NCI-H524 treated with DMSO at 0.1 percent for 48 hours (cell line): ENCODE measurements at places on chromosomes 1 and 21.

- DNase-seq, result no peak
Measured at GRCh38 chr1:34455121-34455520, 278.4 kb downstream of the C1orf94 start.

GRCh38 chr1:64745181-64745985 is 508 bp downstream of the RAVER2 start:
- no peak for DNase-seq

DNA sequence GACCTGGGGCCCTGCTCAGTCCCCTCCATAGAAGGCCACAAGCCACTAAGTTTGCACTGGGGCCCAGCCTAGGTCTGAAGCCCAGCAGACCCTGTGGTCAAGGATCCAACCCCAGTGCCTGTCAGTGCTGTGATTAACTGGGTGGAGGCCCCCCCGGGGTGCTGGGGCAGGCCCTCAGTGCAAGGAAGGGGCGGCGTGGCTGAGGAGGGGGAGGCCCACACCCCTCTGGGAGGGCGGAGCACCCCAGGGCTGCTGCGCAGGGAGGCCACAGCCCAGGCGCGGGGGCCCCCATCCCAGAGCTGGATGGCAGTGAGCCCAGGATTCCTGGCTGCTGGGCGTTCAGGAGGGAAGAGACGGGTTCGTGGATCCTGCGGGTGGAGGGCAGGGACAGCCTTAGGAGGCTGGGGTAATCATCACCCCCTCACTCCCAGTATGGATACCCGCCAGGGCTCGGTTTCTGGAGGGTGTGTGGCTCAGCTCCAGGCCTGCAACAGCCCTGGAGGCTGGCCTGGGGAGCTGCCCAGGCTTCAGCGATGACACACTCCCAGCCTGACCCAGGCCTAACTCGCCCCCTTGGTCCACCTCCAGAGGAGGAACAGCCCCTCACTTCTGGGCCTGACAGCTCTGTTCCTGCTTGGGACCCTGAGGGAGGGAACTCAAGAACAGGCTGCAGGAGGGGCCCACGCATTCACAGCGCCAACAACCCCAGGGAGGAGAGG is 890 bp downstream of the GJC2 start:
- DNase-seq, result no peak

GRCh38 chr1:26288311-26288941 is 8.5 kb downstream of the SH3BGRL3 start:
- DNase-seq, result no peak

DNA sequence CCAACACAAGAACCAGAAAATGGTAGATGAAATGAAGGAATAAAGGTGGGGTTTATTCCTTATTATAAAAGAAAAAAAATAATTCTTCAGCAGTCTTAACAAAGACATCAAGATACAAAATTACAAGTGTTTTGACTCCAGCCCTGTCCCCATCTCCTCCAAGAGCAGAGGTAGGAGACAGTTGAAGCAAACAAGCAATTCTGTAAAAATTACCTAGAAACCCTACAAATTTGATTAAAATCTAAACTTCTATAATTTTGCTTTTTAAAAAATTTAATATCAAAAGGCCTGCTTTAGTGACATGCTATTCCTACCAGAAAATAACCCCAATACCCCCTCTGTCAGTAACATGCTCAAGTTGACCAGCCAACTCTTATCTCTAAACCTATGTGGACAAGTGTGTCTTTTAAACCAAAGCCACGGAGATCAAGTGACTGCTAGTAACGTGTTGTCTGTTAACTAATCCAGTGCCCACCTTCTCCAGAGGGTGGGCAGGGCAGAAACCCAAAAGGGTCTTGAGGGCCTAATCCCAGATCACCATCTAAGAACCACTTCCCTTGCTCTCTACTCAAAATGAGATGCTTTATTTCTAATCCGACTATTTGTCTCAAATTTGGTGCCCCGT is 8.4 kb downstream of the GLUL start:
- no peak for DNase-seq

DNA sequence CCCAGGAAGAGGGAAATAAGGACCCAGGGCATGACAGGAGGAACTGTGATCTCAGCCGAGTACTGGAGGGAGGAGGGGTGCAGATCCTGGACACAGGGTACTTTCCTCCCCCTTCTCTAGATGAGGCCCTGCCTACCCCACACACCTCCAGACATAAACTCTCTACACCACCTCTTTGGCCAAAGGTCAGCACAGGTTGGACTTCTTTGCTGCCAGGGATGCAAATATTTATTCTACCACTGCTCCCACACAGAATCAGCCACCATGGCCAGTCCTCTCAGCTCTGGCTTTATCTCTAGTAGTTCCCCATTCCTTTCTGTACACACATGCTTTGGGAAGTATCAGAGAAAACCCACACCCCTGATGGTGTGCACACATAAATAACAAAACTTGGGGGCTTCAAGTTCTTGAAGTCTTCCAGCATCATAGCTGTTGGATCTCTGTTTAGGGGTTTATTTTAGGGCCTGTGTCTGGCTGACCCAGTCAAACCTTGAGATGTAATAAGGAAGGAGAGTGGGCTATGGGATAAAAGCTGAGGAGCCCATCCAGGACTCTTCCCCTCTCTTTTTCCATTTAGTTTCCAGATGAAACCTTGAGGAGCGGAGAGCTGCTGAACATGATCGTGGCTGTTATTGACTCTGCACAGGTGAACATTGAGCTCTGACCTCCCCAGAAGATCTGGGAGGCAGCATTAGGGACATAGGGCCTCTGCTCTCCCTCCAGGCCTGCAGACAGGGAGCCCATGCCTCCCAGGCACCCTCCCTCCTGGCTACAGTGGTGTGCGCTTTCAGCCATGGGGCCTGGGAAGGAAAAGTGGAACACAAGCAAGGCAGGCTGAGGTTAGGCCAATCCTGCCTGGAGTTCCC is 6.7 kb upstream of the SLC27A3 start:
- DNase-seq, result no peak

DNA sequence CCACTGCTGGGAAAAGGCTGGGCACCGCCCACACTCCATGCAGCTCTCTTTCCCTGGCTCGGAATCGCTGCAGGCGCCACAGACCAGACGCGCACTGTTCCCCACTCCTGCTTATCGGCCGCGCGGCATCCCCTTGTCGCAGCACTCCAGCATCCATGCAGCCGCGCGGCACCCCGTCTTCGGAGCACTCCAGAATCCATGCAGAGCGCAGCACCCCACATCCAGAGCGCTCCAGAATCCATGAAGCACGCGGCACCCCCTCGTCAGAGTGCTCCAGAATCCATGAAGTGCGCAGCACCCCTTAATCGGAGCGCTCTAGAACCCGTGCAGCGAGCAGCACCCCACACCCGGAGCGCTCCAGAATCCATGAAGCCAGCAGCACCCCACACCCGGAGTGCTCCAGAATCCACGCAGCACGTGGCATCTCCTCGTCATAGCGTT is 9.5 kb downstream of the TFF3 start:
- no peak for DNase-seq

DNA sequence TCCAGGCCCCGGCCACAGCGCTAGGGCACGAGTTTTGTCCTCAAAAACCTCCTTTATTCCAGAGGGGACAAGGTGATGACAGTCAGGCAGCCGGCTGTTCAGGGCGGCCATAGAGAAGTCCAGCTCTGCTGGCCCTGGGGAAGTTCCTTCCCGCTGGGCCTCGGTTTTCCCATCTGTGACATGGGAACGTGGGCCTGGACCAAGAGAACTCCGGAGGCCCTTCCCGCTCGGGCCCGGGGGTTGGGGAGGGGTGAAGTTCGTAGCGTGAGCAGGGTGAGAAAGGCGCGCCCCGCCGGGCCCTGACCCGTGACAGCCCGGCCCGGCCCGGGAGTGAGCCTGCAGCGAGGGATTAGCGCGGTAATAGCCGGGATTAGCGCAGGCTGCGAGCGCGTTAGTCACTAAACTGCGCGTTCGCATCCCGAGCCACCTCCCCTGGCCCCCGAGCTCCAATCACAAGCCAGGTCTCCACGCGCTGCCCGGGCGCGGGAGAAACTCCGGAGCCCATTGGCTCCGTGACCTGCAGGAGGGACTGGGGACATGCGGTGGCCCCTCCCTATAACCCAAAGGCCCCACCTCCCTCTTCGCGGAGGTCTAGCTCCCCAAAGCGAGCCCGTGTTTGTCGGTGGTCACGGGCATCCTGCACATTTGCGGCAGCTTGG is 29.8 kb upstream of the PADI2 start:
- no peak for DNase-seq

DNA sequence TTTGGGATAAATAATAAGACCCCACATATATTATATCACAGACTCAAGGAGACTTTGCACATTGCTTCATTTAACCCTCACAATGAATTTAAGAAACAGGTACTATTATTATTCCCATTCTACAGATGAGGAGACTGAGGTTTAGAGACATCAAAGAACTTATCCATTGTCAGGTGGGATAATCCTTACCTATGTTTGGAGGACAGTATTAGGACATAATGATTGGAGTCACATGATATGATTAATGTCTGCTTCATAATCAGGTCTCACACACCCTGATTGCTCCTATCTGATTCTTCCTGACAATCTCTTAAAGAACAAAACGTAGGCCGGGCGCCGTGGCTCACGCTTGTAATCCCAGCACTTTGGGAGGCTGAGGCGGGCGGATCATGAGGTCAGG is 16.9 kb downstream of the IRF2BP2 start:
- DNase-seq, result no peak

DNA sequence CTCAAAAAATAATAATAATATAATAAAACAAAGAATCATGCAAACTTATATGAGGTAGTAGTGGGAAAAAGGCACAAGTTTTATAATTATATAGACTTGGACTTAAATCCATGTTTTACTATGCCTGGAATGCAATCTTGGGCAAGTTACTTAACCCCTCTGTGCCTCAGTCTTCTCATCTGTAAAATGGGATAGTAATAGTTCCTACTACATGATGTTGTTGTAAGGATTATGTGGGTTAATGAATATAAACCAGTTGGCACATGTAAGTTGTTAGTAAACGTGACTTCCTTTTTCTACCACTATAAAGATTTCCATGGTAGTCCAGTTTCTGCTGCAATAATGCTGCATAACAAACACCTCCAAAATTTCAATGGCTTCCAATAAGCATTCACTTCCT is 10.8 kb upstream of the KIF14 start:
- no peak for DNase-seq

DNA sequence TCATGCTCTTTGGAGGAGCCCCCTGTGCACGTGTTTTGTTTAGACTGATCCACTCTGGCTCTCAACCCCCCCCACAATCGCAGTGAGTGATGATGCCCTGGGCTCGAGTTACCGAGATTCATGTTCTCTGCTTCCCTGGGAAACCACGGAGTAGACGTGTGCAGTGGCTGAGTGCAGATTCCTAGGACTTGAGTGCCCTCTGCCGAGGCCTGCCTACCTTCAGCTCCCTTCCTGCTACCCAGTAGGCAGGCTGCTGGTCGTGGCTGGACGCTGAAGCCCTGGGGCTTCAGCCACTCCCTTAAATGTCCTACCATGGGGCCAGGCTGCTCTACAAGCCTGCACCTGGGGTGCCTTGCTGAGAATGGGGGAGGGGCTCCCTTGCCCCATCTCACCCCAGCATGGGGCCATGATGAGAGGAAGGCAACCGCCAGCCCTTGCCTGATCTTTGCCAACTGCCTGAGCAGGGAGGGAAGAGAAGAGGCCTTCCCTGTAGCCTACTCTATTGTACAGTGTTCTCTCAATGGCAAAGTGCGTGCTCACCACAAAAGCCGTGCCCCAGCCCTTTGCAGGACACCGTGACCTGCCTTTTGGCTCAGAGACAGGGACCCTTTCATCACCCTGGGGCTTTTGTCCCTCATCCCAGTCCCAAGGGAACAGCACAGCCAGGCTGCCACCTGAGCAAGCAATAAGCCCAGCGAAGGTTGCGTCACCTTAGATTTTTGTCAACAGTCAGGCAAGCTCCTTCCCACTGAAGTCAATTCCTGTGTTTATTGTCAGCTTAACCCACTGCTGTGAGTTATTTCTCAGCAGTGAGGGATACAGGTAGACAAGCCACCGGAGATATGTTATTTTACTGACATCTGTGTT is 4.1 kb upstream of the GRIK3 start:
- peak; percentile 58 for DNase-seq

- DNase-seq, result no peak
Measured at GRCh38 chr1:41468122-41468762, 16.2 kb downstream of the EDN2 start.

- no peak for DNase-seq
Measured at GRCh38 chr1:78301141-78301540, 189.6 kb upstream of the PTGFR start.

DNA sequence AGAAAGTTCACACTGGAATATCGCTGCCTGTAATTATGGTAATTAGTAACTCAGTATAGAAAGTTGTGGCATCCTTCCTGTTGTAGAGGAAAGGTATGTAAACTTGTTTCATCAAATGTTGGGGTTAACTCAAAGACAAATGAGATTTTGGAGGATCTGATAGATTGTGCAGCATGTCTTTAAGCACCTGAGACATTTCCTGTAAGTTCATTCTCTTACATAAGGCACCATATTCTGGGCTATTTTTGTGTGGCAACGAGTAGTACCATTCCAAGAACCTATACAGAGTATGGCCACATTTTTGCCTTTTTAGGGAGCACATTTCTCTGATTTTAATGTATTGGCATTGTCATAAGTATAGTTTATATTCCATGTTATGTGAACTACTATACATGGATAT is 88.8 kb downstream of the CDC14A start:
- DNase-seq, result no peak

DNA sequence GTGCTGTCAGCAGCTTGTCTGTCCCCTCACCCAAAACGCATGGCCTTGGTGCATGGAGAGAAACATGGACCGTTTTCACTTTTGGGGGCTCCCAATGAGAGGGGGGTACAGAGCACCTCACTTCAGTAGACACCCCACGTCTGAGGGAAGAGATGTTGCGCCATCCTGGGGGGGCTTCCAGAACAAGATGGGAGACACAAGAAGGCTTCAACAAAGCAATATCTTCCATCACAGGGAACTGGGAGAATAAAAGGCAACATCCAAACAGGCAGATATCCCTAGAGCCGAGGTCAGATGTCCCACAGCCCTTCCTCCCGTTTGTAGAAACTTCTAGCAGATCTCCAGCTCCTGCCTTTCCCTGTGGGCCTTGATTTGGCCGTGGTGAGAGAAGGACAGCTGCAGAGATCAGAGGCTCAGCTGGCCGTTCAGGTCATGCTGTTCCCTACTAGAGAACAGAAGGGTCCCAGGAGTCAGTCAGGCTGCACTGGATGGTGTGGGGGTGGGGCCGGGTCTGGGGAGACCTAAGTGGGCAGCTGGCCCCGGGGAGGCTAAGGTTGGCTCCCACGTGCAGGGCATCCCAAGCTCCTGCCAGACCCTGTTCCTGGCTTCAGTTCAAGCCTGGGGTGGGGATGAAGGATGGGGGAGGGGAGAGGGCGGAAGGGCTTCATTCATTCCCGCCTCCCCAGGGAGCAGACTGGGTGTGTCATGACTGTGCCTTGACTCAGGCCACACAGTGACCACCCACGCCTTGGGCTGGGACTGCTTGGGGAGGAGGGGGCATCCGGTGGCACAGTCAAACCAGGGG is 4.4 kb downstream of the PLOD1 start:
- no peak for DNase-seq

GRCh38 chr1:155776414-155776813 is 80.6 kb downstream of the GON4L start:
- DNase-seq, result no peak

DNA sequence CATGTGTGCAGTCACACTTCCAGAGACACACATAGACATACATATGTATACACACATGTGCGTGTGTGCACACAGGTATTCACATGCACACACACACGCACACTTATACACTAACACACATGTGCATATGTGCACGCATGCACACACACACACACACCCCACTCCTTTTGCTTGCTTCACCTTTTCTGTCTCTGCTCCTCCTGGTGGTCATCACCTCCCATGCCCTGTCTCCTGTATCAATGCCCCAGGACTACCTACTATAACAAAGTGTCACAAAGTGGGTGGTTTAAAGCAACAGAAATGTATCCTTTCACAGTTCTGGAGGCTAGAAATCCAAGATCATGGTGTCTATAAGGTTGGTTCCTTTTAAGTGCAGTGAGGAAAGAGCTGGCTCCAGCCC is 27.4 kb downstream of the ETS2 start:
- DNase-seq, result no peak
